Activated CD4-positive, alpha-beta T cell treated with anti-CD3 and anti-CD28 coated beads, Interleukin-2, amount 50 U/mL, for 4 hours (primary cell): ENCODE measurements at places on chromosomes 4 and X.

GRCh38 chr4:40515037-40515397 lies 114.6 kb downstream of the RBM47 start:
- DNase-seq = no peak

GRCh38 chrX:16585486-16586376 lies 64.2 kb upstream of the S100G start:
- no peak for DNase-seq

DNA sequence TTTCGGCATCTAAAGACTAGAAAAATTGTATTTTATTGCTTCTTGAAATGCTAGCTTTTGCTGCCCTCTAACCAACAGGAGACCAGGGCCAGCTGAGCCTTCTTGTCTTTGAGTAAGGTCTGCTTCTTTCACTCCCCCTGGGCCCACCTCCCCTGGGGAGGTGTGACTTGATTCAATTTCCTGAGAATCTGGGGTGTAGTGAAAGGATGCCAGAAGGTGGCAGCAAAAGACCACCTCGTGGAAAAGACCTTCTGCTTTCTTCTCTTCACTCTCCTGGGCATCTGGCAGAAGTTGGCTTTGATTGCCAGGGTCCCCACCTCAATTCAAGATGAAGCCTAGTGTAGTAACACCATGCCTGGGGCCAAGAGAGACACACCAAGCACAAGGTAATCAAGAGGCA lies 96.5 kb upstream of the MAOA start:
- DNase-seq = peak; percentile 5

DNA sequence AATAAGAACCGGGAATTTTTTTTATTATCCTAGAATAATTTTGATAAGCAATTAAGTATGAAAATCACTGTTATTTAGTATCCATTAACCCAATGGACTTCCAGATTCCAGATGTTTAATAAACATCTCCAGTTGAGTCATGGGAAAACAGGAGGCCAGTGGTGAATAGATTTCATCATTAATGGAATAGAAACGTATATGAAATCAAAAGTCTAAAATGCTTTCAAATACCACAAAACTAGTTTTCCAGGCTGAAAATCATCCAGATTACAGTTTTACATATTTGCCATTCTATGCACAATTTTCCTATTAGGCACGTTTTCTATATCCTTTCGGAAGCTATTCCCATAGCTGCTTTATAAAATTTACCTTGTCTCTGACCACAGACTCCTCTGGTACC lies 35.0 kb downstream of the IRF2 start:
- no peak for DNase-seq

- no peak for DNase-seq
Measured at GRCh38 chrX:101206471-101206870, 13.1 kb upstream of the DRP2 start.

GRCh38 chr4:18389115-18389514 lies 367.6 kb upstream of the LCORL start:
- no peak for DNase-seq

GRCh38 chr4:81634766-81635549 lies 163.3 kb upstream of the RASGEF1B start:
- DNase-seq = no peak

DNA sequence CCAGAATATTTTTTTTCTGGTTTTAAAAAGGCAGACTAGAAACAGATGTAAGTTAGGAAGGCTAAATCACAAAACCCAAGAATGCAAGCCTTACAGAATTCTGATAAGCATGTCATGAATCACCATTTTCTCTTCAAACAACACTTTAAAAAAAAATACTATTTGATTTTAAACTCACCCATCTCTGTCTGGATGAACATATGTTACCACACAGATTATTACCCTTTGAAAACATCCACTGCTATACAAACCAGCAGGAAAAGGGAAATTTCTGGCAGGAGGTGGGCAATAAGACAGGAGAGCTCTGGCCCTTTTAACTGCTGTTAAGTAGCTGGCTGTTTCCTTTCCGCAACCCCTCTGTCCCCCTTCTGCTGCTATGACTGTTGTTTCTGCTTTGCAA lies 317.7 kb upstream of the NOCT start:
- no peak for DNase-seq

DNA sequence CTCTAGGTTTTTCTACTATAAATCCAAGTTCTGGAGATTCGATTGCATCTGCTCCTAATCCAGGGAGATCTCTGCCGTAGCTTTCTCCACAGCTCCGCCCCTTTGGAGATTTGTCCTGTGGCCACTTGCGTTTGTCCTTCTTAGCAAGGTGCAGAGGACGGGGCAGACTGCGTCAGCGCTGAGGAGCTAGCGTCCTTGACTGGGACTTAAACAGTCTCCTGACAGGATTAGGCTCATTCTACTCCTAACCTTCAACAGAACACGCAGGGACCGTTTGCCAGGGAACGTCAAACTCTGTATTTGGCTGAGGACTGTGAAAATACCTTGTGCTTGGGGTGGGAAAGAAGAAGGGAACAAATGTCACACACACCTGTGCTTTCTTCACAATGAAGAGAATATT lies 38.6 kb downstream of the SORBS2 start:
- DNase-seq = no peak

- no peak for DNase-seq
Measured at GRCh38 chrX:39654183-39654925, 443.4 kb downstream of the BCOR start.

DNA sequence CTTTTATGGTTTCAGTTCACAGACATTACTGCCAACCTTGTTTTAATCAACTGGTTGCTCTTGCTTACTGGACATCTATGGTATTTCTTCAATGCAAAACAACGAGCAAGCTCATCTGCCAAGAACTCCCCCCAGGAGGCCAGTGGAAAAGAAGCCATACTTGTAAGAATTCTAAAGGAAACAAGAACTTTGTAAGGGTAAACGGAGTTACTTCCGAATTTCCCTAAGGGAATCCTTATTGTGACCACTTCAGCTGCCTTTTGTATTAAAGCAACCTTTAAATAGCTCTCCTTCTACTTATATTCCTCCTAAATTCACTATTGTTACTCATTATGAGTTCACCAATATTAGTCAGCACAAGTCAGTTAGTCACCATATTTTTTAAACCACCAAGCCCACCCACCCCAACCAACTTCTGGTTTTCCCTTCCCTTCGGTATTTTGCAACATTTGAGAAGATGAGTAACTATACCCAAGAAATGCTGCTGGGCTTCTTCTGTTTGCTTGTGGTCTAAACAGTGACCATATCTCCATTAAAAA lies 602.8 kb upstream of the DIPK2B start:
- peak; percentile 31 for DNase-seq

GRCh38 chr4:107468812-107469211 lies 251.2 kb downstream of the PAPSS1 start:
- no peak for DNase-seq

GRCh38 chr4:24266951-24267722 lies 317.2 kb downstream of the DHX15 start:
- no peak for DNase-seq

- DNase-seq = no peak
Measured at GRCh38 chr4:168101026-168101425, 8.7 kb downstream of the ANXA10 start.

- DNase-seq = no peak
Measured at GRCh38 chr4:86959588-86960500, 25.0 kb downstream of the AFF1 start.

- DNase-seq = no peak
Measured at GRCh38 chr4:102715057-102715456, 45.7 kb downstream of the MANBA start.

DNA sequence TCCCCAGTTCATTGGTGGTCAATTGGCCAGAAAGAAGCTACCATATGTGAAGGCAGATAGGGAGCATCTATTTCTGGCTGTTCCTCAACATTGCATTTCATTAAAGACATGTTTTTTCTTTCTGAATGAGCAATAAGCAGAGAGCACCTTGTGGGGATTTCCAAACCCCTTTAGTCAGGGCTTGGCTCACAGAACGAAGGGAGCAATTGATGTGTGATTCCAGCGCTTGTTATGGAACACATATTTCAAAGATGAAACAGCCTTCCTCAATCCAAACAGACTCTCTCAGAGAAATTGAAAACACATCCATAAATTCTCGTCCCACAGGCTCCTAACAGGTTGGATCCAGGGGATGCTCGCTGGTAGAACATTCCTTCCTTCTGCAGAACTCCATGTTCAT lies 84.1 kb downstream of the CLCN4 start:
- DNase-seq = no peak

- DNase-seq = no peak
Measured at GRCh38 chr4:19155568-19155967, 1096.1 kb upstream of the SLIT2 start.

- no peak for DNase-seq
Measured at GRCh38 chr4:36944232-36944631, 300.3 kb upstream of the NWD2 start.

DNA sequence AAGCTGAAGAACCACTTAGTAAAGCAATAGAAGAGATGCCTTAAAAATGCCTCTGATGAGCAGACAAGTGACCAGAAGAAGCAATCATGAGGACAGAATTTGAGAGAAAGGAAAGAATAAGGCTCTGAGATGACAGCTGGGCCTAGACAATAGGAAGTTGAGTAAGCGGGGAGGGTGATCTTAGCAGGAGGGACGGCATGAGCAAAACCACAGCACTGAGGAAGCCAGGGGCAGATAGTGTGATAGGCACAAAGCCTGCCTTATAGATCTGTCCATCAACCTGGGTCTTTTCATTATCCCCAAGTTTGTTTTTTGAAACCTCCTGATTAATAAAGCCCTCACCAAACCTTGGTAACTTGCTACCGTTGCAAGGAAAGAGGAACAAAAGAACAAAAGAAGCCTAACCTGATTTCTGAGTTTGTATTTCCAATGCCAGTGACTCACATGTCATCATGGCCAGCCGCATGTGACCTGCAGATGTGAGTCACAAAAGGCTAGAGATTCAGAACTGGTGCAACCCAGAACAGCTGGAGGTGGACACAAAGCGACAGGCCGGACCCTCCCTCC lies 55.7 kb upstream of the PPARGC1A start:
- DNase-seq = no peak

- DNase-seq = no peak
Measured at GRCh38 chr4:95361696-95361965, 187.1 kb downstream of the UNC5C start.

DNA sequence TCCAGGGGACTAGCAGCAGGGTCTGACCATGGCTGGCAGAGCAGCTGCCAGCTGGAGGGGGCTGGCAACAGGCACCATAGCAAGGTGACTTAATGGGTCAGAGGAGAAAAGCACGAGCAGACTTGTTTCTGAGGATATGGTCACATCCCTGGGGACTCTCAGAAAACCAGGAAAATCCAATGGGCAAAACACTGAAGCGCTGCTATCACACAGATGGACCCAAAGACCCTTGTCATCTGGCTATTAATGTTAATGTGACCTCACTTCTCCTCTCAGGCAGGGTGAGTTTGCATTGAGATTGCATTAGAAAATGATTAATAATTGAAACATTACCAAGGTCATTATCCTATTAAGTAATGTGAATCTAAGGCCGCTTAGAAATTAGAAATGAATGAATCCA lies 293.7 kb upstream of the GALNT7 start:
- no peak for DNase-seq

GRCh38 chr4:4672402-4672801 lies 130.6 kb upstream of the STX18 start:
- no peak for DNase-seq

- DNase-seq = no peak
Measured at GRCh38 chr4:83054928-83055327, 19.9 kb downstream of the COPS4 start.

DNA sequence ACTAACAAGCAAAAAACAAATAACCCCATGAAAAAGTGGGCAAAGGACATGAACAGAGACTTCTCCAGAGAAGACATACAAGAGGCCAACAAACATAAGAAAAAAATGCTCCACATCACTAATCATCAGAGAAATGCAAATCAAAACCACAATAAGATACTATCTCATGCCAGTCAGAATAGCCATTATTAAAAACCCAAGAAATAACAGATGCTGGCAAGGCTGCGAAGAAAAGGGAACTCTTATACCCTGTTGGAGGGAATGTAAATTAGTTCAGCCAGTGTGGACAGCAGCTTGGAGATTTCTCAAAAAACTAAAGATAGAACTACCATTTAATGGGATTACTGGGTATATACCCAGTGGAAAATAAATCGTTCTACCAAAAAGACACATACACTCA lies 79.6 kb downstream of the MAPK10 start:
- no peak for DNase-seq

GRCh38 chr4:189305500-189305899 lies 635.2 kb upstream of the FRG1 start:
- DNase-seq = no peak

- DNase-seq = no peak
Measured at GRCh38 chr4:185916683-185917082, 104.7 kb upstream of the SORBS2 start.

- DNase-seq = no peak
Measured at GRCh38 chrX:40205471-40205870, 107.7 kb upstream of the BCOR start.

- no peak for DNase-seq
Measured at GRCh38 chr4:81366779-81367178, 104.9 kb downstream of the RASGEF1B start.

- no peak for DNase-seq
Measured at GRCh38 chr4:6568689-6569332, 6.2 kb upstream of the MAN2B2 start.

DNA sequence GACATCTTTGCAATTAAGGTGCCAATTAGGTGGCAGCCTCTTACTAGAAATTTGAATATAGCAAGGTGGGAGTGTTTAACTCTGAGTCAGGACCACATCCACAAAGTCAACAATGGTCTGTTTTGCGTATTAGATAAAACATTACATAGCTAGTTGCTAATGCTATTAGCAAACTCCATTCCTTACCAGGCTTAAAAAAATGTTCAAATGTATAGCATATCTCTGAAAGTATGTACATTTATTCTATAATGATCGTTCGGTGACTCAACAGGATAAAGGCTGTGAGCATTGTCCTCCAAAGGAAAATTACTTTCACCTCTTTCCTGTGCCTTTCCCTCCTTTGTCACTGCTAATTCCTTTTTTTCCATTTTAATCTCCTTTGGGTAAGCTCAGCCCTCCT lies 74.5 kb downstream of the SYTL5 start:
- DNase-seq = no peak

- no peak for DNase-seq
Measured at GRCh38 chrX:2610246-2611170, 80.6 kb upstream of the CD99 start.

GRCh38 chr4:78618436-78618835 lies 66.9 kb downstream of the ANXA3 start:
- DNase-seq = no peak

- no peak for DNase-seq
Measured at GRCh38 chrX:1221296-1221845, 8.9 kb upstream of the CRLF2 start.

GRCh38 chr4:76197031-76197743 lies 16.4 kb downstream of the SCARB2 start:
- no peak for DNase-seq

- DNase-seq = no peak
Measured at GRCh38 chr4:164935363-164935762, 42.1 kb downstream of the TRIM61 start.

DNA sequence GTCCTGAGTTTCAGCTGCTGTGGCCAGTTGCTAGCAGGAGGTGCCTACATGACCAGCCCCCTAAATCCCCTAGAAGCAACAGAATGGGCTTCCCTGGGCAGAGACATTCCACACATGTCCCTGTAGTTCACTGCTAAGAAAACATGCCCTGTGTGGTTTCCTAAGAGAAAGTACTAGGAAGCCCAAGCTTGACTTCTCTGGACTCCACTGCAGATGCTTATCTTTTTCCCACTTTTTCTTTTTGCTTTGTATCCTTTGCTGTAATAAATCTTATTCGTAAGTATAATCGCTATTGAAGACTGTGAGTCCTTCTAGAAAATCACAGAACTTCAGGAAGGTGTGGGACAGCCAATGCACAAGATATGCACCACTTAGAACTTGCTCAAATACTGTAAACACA lies 15.6 kb downstream of the RPGR start:
- no peak for DNase-seq

- DNase-seq = no peak
Measured at GRCh38 chr4:162865102-162865501, 301.6 kb downstream of the NAF1 start.
